ENCODE measurements at places on chromosomes 6 and 20.

GRCh38 chr20:51122931-51123658, 100.2 kb upstream of the KCNG1 start:
- DNase-seq = peak; percentile 58

- no peak for DNase-seq
Observed at GRCh38 chr6:18586133-18586532, 199.0 kb downstream of the RNF144B start.

GRCh38 chr20:63755933-63756647, 16.5 kb downstream of the SLC2A4RG start:
- no peak for DNase-seq

DNA sequence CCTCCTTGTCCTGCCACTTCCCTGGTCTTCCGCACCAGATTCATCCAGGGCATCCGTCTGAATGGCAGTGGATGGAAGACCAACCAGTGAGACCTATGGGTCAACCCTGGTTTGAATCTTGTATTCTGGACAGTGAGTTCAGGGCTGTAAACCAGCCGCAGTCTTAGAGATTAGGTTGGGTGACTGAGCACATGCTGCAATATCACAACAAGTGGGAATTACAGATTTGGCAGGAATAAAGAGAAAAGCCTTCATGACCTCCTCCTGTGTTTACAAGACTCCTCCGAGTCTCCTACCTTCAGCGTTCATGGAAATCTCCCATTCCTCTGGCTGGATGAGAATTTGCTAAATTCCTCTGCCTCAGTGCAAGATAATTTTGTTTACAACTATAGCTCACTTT, 9.9 kb downstream of the ECI2 start:
- DNase-seq = no peak

DNA sequence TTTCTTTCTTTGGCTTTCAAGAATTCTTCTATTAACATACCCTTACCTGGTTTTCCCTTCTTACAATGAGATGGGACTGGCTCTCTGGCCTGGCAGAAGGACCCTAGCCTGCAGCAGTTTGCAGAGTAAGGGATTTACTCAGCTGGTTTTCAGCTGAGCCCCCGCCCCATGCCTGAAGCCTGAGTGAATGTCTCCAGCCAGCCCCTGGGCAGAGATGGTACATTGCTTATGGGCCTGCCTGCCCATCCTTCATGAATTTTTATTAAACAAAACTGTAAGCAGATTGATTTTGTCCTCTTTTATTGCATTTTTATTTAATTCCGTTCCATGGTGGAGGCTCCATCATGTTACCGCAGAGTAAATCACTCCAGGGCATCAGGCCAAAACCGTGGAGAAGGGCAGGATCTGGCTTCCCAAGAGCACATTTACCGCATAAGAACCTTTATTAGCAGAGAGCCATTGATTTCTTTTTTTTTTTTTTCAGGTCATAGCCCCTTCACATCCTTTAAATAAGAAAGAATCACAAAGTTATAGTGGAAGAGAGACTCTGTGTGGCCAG, 316.2 kb downstream of the DHX35 start:
- no peak for DNase-seq

DNA sequence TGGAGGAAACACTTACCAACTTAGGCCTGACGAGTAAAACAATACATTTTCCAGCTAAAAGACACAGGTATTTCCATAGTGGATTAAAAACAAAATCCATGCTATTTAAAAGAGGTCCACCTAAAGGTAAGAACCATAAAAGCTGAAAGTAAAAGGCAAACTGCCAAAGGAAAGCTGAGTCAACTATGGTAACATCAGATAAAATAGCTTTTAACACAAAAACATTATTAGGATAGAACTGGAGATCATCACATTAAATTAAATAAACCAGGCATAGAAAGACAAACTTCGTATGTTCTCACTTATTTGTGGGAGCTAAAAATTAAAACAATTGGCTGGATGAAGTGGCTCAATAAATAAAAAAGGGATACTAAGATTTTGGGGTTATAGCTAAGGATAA, 166.8 kb upstream of the SLC22A16 start:
- DNase-seq = no peak

- DNase-seq = no peak
Observed at GRCh38 chr20:4763723-4764510, 42.2 kb downstream of the PRND start.

DNA sequence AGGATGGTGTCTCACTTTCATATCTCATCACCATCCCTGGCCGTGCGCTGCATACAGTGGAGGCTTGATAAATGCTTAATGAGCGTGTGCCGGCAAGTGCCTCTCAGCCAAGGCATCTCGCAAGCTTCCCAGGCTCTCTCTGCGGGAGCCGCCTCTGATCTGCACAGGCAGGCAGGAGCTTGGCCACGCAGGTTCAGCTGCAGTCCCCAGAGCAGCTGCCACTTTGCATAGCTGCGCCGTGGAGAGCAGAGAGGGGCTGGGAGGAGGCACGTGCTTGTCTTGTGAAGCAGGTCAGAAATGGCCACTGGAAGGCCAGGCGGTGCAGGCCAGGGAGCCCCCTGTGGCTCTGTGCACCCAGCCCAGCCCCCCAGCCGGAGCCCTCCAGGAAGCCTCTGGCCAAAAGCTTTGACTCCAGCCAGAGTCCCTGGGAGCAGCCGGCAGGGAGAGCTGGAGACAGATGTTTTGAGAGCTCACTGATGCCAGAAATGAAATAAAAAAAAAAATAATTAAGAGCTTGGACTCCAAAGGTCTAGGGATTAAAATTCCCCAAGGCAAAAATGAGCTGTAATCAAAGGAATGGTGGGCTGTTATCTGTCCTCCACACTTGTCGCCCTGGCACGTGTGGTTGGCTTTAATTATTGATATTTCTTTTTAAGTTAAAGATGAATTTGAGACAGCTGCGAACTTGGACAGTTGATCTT, 377.0 kb downstream of the CDH4 start:
- no peak for DNase-seq

DNA sequence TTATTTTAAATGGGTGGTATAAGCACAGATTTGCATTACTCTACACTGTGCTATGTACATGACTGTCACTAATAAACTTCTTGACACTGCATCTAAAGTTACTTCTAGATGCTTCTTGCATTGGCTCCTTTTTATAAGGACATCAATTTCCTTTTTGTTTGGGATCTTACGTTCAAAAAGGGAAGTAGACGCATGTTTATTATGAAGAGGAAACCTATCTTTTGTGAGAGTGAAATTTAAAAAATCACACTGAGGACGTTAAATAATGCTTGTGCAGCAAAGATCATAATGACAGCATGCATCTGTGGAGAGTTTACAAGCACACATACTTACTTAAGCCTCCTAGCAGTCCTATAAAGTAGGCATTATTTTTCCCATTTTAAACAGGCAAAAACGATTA, 479.5 kb downstream of the CD83 start:
- DNase-seq = no peak

DNA sequence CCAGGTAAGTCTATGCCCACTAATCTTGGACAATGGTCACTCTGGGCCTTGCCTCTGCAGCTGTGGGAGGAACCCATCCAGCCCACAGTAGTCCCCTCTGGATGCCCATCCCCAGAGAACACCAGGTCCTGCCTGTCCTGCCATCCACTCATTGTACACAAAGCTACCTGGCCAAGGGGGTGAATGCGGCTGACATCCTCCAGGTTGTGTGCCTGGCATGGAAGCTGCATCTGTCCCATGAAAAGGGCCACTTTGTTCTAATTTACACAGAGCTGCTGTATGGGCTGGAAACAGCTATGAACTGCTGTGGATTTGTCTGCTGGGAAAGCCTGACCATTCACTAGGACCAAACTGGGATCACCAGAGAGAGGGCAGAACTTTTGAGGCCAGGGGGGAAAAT, 324.8 kb downstream of the LRFN2 start:
- DNase-seq = no peak

DNA sequence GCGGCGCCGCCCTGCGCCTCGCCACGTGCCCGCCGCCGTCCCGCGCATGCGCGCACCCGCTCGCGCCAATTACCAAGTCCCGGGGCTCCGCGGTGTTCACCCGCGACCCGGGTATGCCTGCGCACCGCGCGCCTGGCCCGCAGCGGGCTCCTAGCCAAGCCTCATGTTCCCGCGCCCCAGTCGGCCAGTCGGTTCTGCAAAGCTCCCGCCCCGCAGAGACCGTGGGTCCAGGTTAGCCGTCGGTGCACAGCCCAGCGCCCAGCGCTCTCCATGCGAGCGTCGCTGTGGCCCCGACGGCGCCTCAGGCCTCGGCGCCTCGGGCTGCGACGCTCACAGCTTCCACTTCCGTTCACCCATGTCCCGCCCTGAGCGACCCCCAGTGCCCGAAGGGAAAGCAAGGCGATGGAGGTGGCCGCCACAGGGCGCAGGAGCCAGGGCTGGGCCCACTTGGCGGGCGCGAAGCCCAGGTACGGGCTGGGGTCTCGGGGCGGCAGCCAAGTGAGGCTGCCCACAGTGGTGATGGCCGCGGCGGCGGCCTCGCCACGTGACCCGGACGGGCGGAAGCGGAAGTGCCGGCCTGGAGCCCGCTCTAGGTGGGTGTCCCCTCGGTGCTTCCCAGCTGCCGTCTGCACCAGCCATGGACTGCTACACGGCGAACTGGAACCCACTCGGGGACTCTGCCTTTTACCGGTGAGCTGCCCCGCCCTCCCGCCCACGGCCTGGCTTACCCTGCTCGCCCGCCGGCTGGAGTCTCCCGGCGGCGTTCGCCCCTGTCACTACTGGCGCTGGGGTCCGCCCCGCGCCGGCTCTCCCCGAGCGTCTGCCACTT, at the start of the genes PCED1A and VPS16:
Gene PCED1A (minus strand): TSS at position 518 of the 829 bp plus-strand sequence. CDS start 743 bp downstream, outside the sequence.
Gene VPS16 (plus strand): TSS at position 608 of the 829 bp plus-strand sequence. CDS start 30 bp downstream, at position 638.
- DNase-seq = peak; percentile 97

- DNase-seq = no peak
Observed at GRCh38 chr6:9732056-9732455, 682.8 kb downstream of the TFAP2A start.

GRCh38 chr20:50583442-50584150, 73.4 kb downstream of the PTPN1 start:
- no peak for DNase-seq

DNA sequence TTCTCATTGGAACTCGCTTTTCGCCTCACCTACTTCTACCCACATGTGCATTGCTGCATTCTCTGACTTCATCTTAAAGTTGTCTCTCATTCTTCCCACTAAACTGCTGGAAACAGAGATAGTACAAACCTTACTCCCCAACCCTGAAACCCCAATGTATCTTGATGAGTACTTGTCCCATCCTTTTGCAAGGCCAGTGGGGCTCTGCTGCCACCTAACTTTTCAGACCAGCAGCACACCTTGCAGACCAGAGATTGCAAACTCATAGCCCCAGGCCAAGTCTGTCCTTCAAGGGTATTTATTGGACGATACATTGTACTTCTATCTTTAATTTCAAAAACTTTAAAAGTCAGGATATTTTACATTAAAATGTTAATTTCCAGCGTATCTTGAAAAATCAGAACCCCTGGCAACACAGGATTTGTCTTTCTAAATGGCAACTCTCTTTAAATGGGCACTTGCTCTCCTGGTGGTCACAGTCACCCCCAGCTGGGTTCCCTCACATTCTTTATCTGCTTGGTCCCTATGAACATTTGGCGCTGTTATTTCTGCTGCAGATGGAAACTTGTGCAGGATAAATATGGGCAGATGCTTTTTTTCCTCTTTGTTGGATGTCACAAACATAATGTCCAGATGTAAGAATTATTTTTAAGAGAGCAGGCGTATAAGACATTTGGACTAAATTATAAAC, 83.9 kb downstream of the SOD2 start:
- no peak for DNase-seq

- DNase-seq = no peak
Observed at GRCh38 chr6:3754776-3755175, 3.3 kb upstream of the PXDC1 start.

DNA sequence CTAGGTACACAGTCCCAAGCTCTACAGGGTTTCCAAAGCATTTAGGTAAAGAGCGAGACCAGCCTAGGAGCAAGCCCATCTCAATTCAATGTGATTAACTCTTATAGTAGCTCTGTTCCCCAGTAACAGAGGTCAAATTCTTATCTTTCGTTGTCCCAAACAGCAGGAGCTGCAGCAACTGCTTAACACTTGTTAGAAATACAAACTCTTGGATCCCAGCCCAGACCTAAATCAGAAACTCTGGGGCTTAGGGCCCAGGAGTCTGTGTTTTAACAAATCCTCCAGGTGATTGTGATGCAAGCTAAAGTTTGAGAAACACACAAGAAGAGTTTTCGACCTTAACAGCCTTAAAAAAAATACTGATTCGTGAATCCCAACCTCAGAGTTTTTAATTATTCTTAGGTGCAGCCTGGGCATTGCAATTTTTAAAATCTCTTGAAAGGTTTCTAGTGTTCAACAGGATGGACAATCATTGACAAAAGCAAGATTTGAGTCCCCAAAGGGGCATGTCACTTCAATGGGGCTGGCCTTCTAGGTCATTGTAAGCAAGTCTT, 127.4 kb upstream of the HCRTR2 start:
- DNase-seq = no peak

DNA sequence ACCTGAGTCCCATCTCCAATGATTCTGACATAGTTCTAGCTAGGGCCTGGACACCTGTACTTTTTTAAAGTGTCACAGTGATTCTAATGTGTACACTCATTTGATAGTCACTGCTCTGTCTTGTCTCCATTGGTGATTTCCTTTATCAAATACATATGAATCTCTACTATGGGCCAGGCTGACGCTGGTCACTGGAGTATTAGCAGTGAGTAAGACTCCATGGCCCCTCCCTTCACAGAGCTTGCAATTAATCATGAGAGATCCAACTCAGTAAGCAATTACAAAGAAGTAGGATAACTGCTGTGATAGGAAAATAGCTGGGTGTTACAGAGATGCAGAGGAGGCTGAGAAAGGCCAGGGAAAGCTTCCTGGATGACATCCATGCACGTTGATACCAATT, 19.3 kb upstream of the SASH1 start:
- DNase-seq = no peak

DNA sequence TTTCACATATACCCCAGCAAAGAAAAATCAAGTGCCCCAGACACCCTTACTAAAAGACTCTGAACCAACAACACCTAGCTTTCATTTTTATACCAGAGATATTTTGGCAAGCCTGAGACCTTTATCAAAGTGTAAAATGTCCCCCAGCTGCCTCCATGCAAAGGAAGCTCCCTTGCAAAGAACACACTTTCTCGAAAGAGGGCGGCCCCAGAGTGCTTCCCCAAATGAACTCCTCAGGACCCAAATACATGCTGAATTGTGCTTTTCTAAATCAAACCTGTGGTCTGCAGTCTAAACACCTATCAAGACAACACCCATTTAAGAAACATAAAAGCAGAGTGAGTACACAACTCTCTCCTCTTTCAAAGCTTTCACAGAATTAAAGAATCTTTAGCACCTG, 490 bp downstream of the IPCEF1 start:
- no peak for DNase-seq

DNA sequence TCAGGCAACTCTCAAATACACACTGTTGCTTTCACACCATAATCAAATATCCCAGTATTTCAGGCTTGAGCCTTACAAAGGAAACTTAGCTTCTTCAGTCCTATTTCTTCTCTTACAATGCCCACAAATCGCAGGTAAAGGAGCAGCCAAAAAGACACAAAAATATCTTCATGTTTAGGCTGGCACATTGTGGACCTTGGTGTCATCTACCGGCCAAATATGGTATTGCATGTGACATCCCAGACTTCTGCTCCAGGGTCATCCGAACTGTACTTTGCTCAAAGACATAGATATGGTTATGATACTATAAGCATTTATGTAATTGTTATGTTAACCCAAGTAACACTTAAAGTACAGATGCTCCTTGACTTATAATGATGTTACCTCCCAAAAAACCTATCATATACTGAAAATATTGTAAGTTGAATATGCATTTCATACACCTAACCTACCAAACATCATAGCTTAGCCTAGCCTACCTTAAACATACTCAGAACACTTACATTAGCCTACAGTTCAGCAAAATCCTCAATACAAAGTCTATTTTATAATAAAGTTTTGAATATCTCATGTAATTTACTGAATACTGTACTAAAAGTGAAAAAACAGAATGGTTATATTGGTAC, 4.6 kb downstream of the OR2H2 start:
- peak; percentile 86 for DNase-seq

GRCh38 chr20:44014807-44015732, 100.4 kb downstream of the TOX2 start:
- no peak for DNase-seq
